Panc1 (cell line): ENCODE measurements at places on chromosomes 12 and 14. TPM values are rescaled to one million over a fixed set of nuclear protein-coding genes. Genes with fewer than 3 reads are reported as not detected.

DNA sequence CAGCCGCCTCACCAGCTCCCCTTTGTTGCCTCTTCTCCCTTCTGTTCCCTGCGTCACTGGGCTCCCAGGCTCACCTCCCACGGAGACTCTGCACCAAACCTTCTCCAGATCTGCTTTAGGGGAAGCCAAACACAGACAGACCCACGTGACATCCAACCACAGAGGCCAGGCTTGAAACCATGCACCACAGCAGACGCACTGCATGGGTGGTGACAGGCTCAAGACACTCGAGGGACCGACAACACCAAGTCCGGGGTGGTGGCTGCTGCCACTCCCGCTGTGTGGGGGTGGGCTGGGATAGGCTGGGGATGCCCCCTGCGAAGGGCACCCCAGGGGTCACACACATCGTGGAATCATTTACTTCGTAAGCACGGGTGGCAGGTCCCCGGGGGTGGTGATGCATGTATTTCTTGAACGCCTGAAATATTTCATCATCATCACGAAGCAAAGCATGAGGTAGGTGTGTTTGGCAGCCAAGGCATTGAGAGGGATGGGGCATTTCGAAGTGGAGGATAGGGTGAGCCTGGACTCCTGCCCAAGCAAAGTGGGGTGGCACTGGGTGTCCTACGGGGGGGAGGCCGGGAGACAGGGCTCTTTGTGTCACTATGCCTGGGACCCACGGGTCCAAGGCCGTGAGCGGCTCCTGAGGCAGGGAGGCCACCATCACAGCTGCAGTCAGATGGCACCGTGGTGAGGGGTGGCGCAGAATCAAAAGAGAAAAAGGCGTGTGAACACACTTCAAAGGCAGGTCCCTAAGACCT lies 66.8 kb upstream of the RFLNA start:
- DNase-seq = no peak

GRCh38 chr12:131699434-131699833 lies 11.5 kb upstream of the SFSWAP start:
- DNase-seq = no peak

DNA sequence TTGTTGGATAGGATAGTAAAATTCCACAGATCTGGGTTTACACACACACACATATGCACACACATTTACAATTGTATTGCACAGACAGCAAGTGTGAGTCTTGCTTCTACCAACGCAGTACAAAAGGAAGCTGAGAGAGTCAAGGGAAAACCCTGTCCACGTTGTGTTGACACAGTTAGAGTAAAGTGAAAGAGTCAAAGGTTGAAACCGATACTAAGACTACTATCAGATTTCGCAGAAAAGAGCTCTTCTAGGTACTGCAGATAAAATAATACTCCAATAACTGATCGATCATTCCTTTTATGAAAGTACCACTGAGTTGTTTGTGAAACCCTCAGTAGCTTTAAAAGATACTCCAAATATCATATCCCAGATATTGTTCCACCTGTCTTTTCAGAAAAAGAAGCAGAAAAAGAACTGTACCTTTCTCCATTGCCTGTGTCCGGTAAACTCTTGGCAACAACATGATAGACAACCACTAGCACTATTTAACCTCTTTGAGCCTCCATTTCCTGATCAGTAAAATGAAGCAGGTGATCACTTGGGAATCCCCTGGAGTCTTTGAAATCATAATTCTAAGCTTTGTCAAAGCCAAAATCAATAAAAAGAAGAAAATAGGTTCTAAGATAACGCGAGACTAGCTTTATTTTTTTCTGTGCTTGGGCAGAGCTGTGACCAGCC lies 224.6 kb upstream of the FOXN3 start:
- DNase-seq = no peak

The NKX2-1 gene
- total RNA-seq = 0.13 TPM

The RPS6KA5 gene
- 2.6 TPM for total RNA-seq

The RNASE4 gene
- total RNA-seq = 3.3 TPM
